OCI-M1 (cell line): ENCODE measurements at places on chromosomes 1 and 21.
A peak's percentile ranks its signal among the peaks of the same experiment; 100 is the strongest.

- no peak for DNase-seq
These were observed 59.2 kb downstream of the SASS6 start for GRCh38 chr1:100073531-100073930.

DNA sequence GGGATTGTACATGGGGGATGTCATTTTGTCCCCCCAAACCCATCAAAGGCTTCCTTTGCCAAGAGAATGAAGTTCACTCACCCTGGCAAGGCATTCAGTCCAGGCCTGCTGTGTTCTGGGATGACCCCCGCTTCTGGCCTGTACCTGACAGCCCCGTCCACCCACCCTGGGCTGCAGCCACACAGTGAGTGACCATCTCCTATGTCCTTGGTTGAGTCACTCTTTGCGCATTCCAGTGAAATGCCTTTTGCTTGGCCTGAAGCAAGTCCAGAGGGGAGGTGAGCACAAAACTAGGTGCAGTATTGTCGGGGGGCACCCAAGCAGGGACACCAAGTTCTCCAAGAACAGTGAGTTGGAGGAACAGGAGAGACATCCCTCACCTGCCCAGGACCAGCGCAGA is 10.2 kb downstream of the TMPRSS3 start:
- DNase-seq = no peak

DNA sequence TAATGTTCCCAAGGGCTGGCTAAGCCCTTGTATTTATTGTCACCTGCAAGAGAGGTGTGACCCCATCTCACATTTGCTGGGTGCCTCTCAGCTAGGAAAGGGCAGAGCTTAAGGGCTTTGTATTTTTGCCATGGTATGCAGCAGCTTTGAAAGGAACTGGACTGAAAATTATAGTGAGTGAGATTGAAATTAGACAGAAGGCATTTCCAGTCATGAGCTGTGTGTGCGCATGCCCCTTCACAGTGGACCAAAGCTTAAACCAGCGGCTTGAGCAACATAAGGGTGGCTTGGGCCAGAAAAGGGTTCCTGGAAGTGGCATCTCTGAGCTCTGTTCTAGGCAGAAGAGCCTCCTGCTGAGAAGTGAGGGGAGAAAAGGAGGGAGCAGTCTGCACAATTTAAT is 19.8 kb downstream of the MYOG start:
- no peak for DNase-seq

DNA sequence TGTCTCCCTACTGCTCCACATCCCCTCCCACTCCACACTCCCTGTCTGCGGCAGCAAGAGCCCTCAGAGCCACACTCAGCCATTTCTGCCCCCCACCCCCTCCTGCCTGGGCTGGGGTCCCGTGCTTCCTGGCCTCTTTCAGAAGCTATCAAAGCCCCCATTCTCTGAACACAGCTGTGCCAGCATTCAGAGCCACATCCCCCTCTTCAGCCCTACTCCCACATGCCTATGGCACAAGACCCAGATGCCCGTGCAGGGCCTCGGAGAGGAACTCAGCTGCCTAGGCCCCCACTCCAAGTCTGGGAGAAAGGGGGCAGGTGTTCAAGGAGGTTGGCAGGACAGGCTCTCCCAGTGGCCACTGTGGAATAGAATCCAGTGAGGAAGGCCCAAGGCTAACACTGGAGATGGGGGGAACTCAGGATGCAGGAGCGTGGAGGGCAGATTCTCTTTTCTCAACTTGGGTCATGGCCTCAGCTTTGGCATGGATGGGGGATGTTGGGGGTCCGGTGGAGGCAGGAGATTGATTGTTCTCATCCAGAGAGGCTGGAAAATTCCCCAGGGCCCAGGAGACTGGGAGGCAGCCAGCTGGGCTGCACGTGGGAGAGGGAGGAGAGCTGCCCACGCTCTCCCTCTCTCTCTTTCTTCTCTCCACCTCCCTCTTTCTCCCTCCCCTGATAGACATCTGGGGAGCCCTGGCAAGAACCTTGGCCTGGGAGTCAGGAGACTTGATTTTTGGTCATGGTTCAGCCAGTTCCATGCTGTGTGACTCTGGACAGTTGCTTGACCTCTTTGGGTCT is 3.5 kb upstream of the BCAN start:
- no peak for DNase-seq

DNA sequence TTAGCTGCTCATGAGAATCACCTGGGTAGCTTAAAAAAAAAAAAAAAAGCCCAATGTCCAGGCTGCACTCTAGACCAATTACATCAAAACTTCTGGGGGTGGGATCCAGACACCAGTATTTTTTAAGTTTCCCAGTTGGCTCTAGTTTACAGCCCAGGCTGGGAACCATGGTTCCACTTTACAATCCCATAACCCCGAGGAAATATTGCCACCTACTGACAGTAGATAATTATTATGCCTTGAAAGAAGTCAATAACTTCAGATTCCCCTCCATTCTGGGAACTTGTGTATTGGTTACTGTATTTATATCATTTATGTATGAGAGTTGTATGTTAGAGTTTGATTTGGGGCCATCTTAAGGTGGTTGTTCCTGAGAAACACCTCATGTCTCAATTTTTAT is 100.2 kb downstream of the SPATA46 start:
- DNase-seq = peak; percentile 80
